Prostate gland (tissue), 2 donors: ENCODE measurements at places on chromosomes 16 and 17.

GRCh38 chr17:9670596-9670995 is 25.3 kb downstream of the USP43 start:
- DNase-seq: no peak

DNA sequence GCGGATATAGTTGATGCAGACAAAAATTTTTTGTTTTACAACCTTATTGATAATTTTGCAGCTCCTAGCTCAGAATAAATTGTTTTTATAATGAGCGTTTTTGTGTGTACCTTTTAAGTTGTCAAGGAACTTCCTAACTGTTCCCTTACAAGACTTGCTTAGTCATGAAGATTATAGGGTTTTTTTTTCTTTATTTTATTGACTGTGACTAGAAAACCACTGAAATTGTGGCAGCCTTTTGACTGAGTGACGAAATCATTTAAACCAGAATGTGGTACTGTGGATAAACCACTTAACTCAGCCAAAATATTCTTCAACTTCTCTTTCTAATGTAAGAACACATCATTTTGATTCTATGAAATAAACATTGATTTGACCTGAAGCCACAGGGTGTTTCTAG is 40.8 kb upstream of the VPS4A start:
- no peak for DNase-seq

- no peak for DNase-seq
Observed at GRCh38 chr16:3142327-3142726, 7.5 kb downstream of the ZNF213 start.

GRCh38 chr16:24023621-24024020 is 187.8 kb downstream of the PRKCB start:
- DNase-seq: no peak

- no peak for DNase-seq
Observed at GRCh38 chr16:77273815-77274214, 74.6 kb downstream of the SYCE1L start.
